Jurkat, Clone E6-1 (cell line): ENCODE measurements at places on chromosomes 5 and 9.

DNA sequence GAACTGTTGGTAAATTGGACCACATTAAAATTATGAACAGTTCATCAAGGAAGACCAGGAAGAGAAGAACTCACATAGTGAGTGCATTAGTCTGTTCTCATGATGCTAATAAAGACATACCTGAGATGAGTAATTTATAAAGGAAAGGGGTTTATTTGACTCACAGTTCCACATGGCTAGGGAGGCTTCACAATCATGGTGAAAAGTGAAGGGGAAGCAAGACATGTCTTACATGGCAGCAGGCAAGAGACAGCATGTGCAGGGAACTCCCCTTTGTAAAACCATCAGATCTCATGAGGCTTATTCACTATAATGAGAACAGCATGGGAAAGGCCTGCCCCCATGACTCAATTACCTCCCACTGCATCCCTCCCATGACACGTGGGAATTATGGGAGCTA lies 135.9 kb upstream of the MAN2A1 start:
- DNase-seq: no peak

- no peak for DNase-seq
These were observed 218.2 kb upstream of the PRDM9 start for GRCh38 chr5:23289162-23289561.

- DNase-seq: no peak
These were observed 93.5 kb downstream of the GLDC start for GRCh38 chr9:6552033-6552432.

DNA sequence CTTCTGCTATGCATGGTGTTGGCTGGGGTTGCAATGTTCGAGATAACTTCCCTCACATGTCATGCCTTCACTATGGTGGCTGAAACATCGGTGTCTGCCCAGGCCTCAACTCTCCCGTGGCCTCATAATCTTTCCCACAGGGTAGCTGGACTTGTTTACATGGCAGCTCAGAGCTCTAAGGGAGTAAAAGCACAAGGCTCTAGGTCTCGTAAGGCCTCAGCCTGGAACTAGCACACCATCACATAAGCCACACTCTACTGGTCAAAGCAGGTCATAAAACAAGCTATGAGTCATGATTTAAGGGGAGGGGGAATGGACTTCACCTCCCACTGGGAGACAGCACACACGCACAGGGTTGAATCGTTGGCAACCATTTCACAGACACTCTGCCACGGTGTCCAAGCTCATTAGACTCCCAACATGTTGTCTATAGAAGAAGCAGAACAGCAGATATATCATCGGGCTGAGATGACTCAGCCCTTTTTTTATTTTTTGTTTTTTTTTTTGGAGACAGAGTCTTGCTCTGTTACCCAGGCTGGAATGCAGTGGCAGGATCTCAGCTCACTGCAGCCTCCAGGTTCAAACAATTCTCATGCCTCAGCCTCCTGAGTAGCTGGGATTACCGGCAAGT lies 66.8 kb upstream of the IL17B start:
- no peak for DNase-seq

DNA sequence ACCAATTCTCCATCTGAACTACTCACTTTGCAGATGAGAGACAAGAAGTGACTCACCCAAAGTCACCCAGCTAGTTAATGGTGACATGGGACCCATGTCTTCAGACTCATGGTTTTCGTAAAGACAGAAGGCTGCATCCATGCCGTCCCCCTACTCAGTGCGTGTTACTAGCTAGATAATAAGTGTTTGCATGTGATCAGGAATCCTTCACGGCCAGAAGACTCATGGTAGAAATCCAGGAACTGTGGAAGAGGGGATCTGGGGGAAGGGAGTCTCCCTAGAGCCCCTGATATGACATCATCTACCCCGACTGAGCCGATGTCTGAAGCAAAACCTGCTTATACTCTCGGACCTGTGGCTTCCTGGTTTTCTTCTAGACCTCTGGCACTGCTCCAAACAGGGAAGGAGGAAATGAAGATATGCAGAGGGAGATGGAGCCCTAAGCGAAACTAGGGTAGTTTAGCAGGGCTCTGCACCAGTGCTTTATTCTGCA lies 3.3 kb downstream of the RNF183 start:
- DNase-seq: no peak

DNA sequence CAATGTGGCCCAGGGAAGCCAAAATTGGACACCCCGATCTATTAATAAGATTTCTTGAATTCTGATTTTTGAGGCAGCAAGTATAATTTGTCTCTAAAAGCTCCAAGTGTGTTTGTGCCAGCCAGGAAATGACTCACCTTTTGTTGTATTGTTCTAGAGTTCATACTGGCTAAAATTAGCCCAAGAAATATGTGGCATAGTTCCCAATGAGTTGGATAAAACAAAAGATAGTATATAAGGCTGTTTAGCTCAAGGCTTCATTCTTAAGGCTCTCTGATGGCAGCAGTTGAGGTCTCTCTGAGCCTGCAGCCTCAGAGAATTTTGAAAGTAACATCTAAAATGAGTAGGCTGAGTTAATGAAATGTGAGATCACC lies 21.6 kb downstream of the HMGXB3 start:
- DNase-seq: no peak

DNA sequence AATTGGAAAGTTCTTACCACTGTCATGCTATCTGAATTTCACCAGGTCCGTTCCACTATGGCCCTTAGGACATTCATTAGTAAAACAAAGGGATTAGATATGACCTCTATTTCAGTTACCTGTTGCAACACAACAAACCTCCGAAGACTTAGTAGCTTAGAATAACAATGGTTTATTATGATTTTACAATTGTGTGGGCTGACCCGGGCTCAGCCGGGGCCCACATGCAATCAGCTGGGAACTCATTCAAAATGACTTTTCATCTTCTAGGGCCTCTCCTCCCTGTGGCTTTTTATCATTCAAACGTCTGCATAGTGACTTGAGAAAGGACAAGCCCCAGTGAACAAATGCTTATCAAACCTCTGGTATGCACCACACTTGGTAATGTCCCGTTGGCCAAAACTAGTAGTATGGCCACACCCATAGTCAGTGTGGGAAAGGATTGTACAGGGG lies 2.3 kb upstream of the FBXW11 start:
- no peak for DNase-seq

DNA sequence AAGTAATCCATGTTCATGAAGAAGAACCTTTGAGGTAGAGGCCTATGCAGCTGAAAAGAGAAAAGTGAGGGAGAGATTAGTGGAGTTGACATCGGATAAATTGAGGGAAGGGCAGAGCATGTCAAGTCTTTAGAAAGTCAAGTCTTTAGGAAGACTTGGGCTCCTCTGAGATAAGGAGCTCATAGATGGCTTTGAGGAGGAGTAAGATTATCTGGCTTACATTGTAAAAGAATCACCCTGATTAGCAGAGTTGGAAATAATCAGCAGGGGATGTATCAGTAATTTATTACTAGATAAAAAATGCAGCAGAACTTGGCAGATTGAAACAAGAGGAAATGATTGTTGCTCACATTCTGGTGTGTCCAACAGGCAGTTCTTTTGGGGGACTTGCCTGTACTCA lies 727.2 kb upstream of the WWC1 start:
- DNase-seq: no peak

- peak; percentile 77 for DNase-seq
These were observed 18.5 kb downstream of the P4HA2 start for GRCh38 chr5:132209131-132209530.
